ENCODE measurements at places on chromosomes 3 and 15. TPM values are rescaled to one million over a fixed set of nuclear protein-coding genes. Genes with fewer than 3 reads are reported as not detected.

Gene CPA3
- total RNA-seq, result 1.4 TPM

Gene IL20RB
- total RNA-seq, result 0.44 TPM

Gene GPR176
- 1.6 TPM for total RNA-seq

Gene COL6A5
- total RNA-seq, result not detected

Gene CHRD
- 6.5 TPM for total RNA-seq

Gene ENTPD3
- 0.11 TPM for total RNA-seq

Gene CCDC54
- total RNA-seq, result not detected

Gene SMAD6
- 20.3 TPM for total RNA-seq

Gene CCRL2
- total RNA-seq, result 1.5 TPM

Gene SLC12A1
- not detected for total RNA-seq

Gene COL7A1
- total RNA-seq, result 24.4 TPM

Gene ITIH3
- total RNA-seq, result 0.55 TPM

Gene KLHL40
- total RNA-seq, result 0.22 TPM

Gene PLXNB1
- 42.6 TPM for total RNA-seq

Gene HRG
- total RNA-seq, result not detected

Gene C15orf62
- 0.30 TPM for total RNA-seq

Gene FOXL2
- total RNA-seq, result not detected

Gene PODXL2
- 1.7 TPM for total RNA-seq

Gene PLSCR2
- not detected for total RNA-seq

Gene CD200R1
- 0.82 TPM for total RNA-seq

Gene LYSMD4
- 9.8 TPM for total RNA-seq

Gene IGDCC3
- 0.16 TPM for total RNA-seq

Gene GRK7
- total RNA-seq, result not detected

Gene SHF
- total RNA-seq, result 4.4 TPM

Gene NR2E3
- total RNA-seq, result not detected

Gene PLCH1
- 0.85 TPM for total RNA-seq

Gene CEMIP
- total RNA-seq, result 0.44 TPM

Gene CD200
- total RNA-seq, result 1.1 TPM

Gene SLC26A6
- total RNA-seq, result 12.9 TPM

Gene TSC22D2
- 21.9 TPM for total RNA-seq

Gene SPINT1
- 0.55 TPM for total RNA-seq

Gene TMEM202
- total RNA-seq, result not detected

Gene PP2D1
- not detected for total RNA-seq

Gene TERC
- 3.8 TPM for total RNA-seq

Gene ERC2
- 0.99 TPM for total RNA-seq

Gene GOLGA8G
- not detected for total RNA-seq

Gene NRG4
- not detected for total RNA-seq

Gene COPB2
- total RNA-seq, result 68.8 TPM

Gene PRSS50
- total RNA-seq, result 0.22 TPM

Gene SYNM
- total RNA-seq, result 378 TPM

Gene PRTG
- total RNA-seq, result 0.69 TPM

Gene NANOGP8
- not detected for total RNA-seq

Gene IL17RE
- total RNA-seq, result 0.58 TPM

Gene NAALADL2
- total RNA-seq, result 5.8 TPM
